Pulmonary artery endothelial cell (primary cell): ENCODE measurements at places on chromosomes 5 and 9. TPM values are rescaled to one million over a fixed set of nuclear protein-coding genes. Genes with fewer than 3 reads are reported as not detected.

Gene GABRP
- total RNA-seq = 0.04 and 0.33 TPM in 2 replicates

Gene SPINK13
- not detected in 2 replicates for total RNA-seq

Gene DOK3
- total RNA-seq = 2.0 and 2.6 TPM in 2 replicates

Gene GFI1B
- not detected in 2 replicates for total RNA-seq

Gene SLC1A3
- total RNA-seq = 0.07 TPM in 1 of 2 replicates, not detected in the other

Gene PSMB7
- total RNA-seq = 260 and 325 TPM in 2 replicates

Gene CCNJL
- 2.7 and 3.2 TPM in 2 replicates for total RNA-seq

Gene NME5
- 1.1 and 1.2 TPM in 2 replicates for total RNA-seq

Gene SLC38A9
- 32.8 and 40.2 TPM in 2 replicates for total RNA-seq

Gene IRX4
- total RNA-seq = not detected in 2 replicates

Gene NEUROG1
- total RNA-seq = not detected in 2 replicates

Gene FYB1
- total RNA-seq = 0.13 TPM in 1 of 2 replicates, not detected in the other

Gene CDO1
- 5.5 and 6.3 TPM in 2 replicates for total RNA-seq

Gene SLIT3
- 0.25 and 0.99 TPM in 2 replicates for total RNA-seq

Gene C5orf34
- 4.2 and 5.4 TPM in 2 replicates for total RNA-seq

Gene LCN1
- total RNA-seq = not detected in 2 replicates

Gene PCDHB4
- total RNA-seq = 0.04 and 0.07 TPM in 2 replicates

Gene ACSL6
- not detected in 2 replicates for total RNA-seq

Gene IFNA13
- total RNA-seq = not detected in 2 replicates

Gene PAEP
- not detected in 2 replicates for total RNA-seq

Gene C9orf152
- not detected in 2 replicates for total RNA-seq

Gene RNF180
- 5.0 and 6.8 TPM in 2 replicates for total RNA-seq

Gene FOXD4
- total RNA-seq = 0.13 and 0.14 TPM in 2 replicates

Gene TMEM252
- total RNA-seq = not detected in 2 replicates

Gene BRD8
- total RNA-seq = 25.7 and 36.0 TPM in 2 replicates

Gene ESM1
- total RNA-seq = 466 and 764 TPM in 2 replicates

Gene GABBR2
- 13.7 and 23.3 TPM in 2 replicates for total RNA-seq

Gene OR1Q1
- not detected in 2 replicates for total RNA-seq

Gene ZNF883
- 0.53 and 2.6 TPM in 2 replicates for total RNA-seq

Gene HAVCR1
- not detected in 2 replicates for total RNA-seq

Gene PCDHB2
- 1.4 and 2.9 TPM in 2 replicates for total RNA-seq

Gene NUTM2F
- not detected in 2 replicates for total RNA-seq

Gene P4HA2
- total RNA-seq = 68.0 and 88.6 TPM in 2 replicates

Gene SLC25A2
- total RNA-seq = 0.13 and 0.32 TPM in 2 replicates

Gene SLC27A4
- 27.2 and 41.3 TPM in 2 replicates for total RNA-seq

Gene RASGRF2
- total RNA-seq = 6.9 and 9.4 TPM in 2 replicates

Gene IDNK
- total RNA-seq = 5.3 and 6.6 TPM in 2 replicates

Gene ZNF608
- total RNA-seq = 11.7 and 21.6 TPM in 2 replicates

Gene TPM2
- total RNA-seq = 119 and 221 TPM in 2 replicates

Gene STC2
- total RNA-seq = 28.9 and 32.7 TPM in 2 replicates
